ENCODE measurements at places on chromosomes 11 and 22.

- ATAC-seq = no peak
Observed at GRCh38 chr22:26124991-26125725, 44.1 kb upstream of the SEZ6L start.

- ATAC-seq = no peak
Observed at GRCh38 chr11:111843661-111844060, 27.7 kb downstream of the ALG9 start.

DNA sequence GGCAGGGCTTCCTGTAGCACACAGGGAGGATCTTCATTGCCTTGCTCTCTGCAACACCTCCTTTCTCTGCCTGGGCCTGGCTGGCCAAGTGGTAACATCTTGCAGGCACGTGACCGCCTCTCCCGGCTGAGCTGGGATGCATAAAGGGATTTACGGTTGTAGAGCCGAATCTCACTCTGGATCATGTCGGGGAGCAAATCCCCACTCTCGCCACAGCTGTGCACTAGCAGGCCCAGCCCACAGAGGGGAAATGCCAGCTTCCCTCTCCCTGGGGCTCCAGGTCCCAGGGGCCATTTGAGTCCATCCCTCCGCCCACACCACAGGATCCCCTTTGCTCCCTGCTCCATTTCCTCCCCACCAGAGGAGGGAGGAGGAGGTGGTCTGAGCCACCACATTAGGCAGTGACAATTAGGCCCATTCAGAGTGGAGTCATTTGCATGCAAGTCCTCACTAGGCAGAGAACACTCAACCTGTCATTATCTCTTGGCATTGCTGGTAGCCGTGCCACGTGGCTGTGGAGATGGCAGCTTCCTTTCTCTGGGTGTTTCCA is 196.7 kb downstream of the DSCAML1 start:
- no peak for ATAC-seq

- ATAC-seq = peak; percentile 66
Observed at GRCh38 chr11:83272627-83273026, 13.5 kb downstream of the CCDC90B start.

DNA sequence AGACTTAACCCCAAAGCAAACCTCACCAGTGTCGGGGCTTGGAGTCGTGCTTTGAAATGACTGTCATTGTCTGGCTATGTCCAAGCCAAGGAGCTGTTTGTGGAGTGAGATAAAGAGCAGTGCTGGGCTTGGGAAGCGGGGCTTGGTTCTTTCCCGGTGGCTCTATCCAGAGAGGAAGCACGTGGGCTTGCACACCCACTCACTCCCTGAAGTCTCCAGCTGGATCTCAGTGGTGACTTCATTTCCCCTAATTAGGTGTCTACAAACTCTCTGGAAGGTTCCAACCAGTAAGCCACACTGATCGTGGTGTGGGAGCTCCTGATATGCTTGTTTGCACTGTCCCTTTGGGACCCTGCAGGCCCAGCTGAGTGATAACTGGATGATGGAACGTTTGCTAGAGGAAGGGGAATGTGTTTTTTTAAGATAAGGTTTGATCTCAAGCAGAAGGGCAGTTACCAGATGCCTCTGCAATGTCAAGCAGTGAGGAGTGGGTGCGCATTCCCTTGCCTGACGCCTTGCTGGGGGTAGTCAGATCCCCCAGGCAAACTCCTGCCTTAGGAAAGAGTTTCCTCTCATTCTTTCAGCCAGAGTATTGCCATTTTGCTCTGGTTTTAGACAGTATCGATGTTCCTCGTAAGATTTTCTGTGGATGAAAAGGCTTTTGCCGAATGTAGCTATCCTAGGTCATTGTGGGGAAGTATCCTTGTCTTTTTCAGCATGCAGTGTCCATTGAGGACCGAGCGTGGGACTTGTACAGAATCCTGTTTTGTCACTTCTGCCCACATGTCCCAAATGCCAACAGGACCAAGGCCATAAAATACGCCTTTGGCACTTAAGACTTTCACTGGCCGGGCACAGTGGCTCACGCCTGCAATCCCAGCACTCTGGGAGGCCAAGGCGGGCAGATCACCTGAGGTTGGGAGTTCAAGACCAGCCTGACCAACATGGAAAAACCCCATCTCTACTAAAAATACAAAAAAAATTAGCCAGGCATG is 90.9 kb downstream of the MICAL2 start:
- ATAC-seq = peak; percentile 70

DNA sequence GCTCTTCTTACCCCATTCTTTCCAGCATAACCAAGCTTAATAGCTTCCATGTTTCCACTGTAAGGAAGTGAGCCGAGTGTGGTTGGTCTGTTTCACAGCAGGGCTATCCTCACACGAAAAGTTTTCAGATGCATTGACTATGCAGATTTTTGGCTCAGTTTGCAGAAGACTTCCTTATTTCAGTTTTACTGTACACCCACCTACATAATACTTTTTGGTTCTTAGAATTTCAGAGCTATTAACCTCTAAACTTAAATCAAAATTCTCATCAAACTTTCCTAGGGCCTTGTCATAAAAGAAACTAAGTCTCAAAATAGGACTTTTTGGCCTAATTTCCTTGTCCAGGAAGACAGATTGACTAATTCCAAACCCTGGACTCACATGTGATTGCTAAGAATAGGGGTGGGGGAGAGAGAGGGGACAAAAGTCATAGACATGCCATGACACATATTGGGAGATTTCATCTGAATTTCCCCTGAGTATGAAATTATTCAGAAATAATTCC is 7.3 kb upstream of the EHF start:
- no peak for ATAC-seq

GRCh38 chr22:49776891-49777290 is 50.8 kb downstream of the BRD1 start:
- no peak for ATAC-seq

GRCh38 chr22:38080850-38081635 is 2.9 kb downstream of the SLC16A8 start:
- peak; percentile 28 for ATAC-seq

- no peak for ATAC-seq
Observed at GRCh38 chr11:81967242-81967641, 766.4 kb downstream of the FAM181B start.

GRCh38 chr11:8671193-8671612 is 11.3 kb downstream of the TRIM66 start:
- peak; percentile 98 for ATAC-seq

DNA sequence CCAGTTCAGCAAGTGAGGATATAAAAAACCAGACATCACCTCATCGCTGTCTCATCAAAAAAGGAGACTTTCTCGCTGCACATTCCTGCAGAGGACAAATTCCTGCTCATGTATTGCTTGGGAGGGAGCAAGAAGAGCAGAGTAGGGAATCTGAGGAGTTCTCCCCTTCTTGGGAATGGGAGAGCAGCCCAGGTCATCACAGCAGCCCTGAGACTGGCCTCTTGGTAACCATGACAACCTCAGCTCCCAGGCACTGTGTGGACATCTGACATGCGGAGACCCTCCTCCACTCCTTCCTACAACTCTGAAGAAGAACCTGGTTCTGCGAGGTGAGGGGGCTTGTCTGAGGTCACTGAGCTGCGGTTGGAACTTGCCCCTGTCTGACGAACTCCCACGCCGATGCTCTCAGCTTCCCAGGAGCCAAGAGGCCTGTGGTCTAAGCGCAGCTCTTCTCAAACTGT is 17.9 kb downstream of the RFPL1 start:
- no peak for ATAC-seq

DNA sequence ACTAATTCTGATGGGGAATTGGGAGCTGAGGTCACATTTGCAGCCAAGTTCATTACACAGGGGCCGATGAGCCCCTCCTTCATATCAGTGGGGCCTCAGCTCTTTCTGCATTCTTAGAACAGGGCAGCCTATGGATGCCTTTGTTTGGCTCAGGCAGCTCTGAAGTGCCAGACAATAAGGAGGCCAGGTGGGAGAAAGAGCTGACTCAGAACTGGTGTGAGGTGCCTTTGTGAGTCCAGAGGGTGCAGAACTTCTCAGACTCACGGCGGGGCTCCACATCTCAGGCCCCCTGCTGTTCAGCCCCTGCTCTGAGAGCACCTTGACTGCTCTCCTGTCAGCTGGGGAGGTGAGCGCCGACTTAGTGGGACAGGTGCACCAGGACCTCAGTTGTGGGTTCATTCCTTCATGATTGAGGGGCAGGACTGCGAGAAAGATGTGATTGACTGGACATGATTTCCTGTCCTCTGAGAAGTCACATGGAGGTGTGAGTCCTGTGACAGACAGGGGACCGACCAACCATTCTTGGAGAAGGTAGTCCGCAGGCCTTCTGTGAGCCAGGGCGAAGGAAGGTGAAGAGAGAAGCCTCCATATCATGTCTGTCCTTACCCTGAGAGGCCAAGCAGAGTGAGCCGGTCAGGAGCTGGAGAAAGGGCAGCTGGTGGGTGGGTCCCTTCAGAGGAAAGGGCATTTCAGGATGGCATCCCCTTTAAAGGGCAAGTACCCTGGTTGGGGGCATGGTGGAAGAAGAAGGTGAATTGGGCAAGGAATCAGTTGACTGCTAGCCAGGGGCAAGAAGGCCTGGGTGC is 245.0 kb upstream of the TBCEL start:
- no peak for ATAC-seq

DNA sequence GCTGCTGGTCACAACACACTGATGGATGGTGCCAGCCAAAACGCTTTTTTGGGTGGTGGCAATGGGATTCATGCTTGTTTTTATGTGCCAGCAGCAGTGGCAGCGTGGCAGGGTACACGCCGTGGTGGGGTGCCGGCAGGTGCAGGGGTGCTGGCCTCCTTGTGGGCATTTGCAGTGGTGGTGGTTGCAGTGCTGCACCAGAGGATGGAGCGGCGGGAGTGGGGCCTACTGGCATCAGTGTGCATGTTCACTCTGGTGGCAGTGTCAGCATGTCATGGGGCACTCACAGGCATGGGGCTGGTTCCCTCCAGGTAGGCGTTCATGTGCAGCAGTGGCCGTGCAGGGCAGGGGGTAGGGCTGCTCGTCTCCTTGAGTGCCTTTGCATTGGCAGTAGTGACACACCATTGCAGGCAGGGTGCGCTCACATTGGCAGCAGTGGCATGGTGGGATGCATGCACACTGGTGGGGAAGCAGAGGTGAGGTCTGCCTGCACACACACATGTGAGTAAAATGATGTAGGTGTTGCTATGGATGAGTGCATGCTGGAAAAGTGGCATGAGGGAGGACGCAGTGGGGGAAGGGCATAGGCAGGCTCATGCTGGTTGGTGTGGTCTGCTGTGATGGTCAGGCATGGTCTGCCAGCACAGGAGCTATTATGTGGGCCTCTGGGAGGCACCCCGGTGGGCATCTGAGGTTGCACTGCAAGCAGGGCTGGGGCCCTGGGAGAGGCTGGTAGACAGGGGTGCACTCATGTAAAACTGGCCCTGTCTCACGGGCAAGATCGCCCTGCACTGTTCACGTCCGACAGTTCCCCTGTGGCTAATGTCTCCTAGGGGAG is 29.9 kb downstream of the CCDC15 start:
- ATAC-seq = no peak

Measured in SK-N-SH treated with all-trans-retinoic acid at 6 μM for 48 hours (cell line).